GM10248 (cell line): ENCODE measurements at places on chromosomes 7 and 10.

DNA sequence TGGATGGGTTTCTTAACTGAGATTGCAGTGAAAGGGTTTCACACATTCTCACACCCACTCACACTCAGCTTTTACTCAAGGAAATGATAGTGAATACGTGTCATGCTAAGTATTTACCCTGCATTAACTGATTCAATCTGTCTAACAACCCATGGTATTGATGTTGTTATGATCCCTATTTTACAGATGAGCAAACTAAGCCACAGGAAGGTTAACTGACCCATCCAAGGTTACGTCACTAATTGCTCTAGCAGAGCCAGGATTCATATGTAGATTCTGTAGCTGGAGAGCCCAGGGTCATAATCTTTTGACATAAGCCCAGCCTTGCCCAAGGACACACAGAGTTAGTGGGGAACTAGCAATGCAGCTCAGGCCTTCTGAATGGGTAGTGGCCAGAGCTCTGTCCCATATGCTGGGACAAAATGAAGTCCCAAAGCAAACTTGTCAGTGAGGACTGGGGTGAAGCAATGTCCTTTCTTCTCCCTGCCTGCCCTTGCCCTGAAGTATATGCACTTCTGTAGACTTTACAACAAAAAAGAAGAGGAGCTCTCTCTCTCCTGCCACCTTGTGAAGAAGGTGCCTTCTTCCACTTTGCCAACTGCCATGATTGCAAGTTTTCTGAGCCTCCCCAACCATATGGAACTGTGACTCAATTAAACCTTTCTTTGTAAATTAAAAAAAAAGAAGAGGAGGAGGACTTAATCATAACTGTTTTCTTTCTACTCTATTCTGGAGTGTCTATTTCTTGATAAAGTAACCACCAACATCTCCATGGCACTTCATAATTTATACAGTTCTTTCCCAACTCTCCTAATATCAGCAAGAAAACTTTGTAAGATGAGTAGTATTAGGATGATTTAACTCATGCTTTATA is 4.9 kb upstream of the CYP3A7 start:
- DNase-seq: no peak

DNA sequence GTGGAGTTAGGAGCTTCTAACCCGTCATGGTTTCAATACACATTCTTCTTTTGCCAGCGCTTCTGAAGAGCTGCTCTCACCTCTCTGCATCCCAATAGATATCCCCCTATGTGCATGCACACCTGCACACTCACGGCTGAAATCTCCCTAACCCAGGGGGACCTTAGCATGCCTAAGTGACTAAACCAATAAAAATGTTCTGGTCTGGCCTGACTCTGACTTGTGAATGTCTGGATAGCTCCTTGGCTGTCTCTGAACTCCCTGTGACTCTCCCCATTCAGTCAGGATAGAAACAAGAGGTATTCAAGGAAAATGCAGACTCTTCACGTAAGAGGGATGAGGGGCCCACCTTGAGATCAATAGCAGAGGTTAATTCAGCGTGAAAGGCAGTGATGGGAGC is 22.4 kb downstream of the PRSS2 start:
- DNase-seq: no peak

DNA sequence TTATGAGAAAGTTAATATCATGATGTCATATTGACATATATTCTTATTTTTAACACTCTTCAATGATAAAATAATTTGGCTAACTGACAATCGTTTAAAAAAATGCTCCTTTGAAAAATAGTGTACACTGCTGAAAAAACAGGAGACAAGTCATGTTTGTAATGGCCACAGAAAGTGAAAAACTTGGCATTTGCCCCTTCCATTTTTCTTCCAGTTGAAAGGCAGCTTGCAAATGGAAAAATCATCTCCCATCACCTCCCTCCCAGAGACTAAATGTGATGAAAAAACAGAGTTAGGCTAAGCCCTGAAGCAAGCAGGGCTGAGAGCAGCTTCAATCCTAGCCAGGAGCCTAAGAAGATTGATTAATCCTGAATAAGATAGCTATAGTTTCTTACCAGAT is 160.4 kb downstream of the SKAP2 start:
- DNase-seq: no peak

GRCh38 chr10:102714621-102715455 is at the start of gene SFXN2:
Gene SFXN2, plus strand, starts transcription at chr10:102714636. Its CDS starts 12,001 bp downstream, at chr10:102726637.
- no peak for DNase-seq

GRCh38 chr10:87842776-87843497 is 20.4 kb downstream of the KLLN start:
- no peak for DNase-seq

- DNase-seq: no peak
These were observed 5.4 kb upstream of the MARVELD1 start for GRCh38 chr10:97708167-97708566.

DNA sequence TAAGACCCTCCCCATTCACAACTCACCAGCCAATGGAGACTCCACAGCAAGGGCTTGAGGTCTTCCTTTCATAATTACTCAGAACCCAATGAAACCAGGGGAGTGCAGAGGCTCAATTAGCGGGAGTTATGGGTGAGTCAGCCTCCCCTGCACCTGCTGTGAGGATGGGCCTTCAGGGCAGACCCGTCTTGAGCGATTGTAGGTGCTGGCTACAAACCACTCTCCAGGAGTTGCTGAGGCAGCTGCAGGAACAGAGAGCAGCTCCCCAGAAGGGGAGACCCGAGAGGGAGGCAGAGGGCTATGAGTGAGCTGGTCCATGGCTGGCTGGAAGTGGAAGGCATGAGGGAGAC is 58.5 kb upstream of the SORCS3 start:
- no peak for DNase-seq
